ENCODE measurements at places on chromosomes 7 and 10.
A peak's percentile ranks its signal among the peaks of the same experiment; 100 is the strongest.

- no peak overlapping the region for H3K27ac ChIP-seq
- H3K4me3 ChIP-seq, result no peak overlapping the region
- DNase-seq, result no peak
- H3K4me1 ChIP-seq, result peaks cover under 1% of the 10 kb centered on the region
- no peaks in the 10 kb centered on the region for H3K27me3 ChIP-seq
These were observed 3.5 kb upstream of the OTUD1 start for GRCh38 chr10:23435378-23435777.

DNA sequence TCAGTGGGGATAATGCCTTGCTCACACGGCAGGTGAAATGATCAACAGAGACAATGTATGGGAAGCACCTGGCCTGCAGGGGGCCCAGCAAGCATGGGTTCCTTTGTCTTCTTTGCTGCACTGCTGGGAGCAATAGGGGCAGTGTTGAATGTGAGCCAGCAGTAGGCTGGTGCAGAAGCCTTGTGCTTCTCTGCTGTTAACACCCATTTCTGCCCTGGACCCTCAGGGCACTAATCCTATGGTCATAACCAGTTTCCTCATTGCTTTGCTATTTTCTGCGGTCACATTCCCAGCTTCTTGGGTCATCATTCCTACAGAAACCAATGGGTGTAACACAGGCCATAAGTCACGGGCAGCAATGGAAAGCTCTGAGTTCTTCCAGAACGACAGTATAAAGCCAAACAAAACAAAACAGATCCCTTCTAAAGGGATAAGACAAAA lies 10.9 kb upstream of the LGI1 start:
- no peak overlapping the region for H3K27ac ChIP-seq
- no peaks in the 10 kb centered on the region for H3K27me3 ChIP-seq
- no peak overlapping the region for H3K4me3 ChIP-seq

GRCh38 chr7:154996756-154997155 lies 6.2 kb downstream of the PAXIP1 start:
- no peaks in the 10 kb centered on the region for H3K27me3 ChIP-seq
- no peak overlapping the region for H3K4me3 ChIP-seq
- H3K27ac ChIP-seq, result no peak overlapping the region
- no peaks in the 10 kb centered on the region for H3K4me1 ChIP-seq

- no peaks in the 10 kb centered on the region for H3K4me1 ChIP-seq
- H3K4me3 ChIP-seq, result no peak overlapping the region
- DNase-seq, result no peak
- H3K27me3 ChIP-seq, result no peaks in the 10 kb centered on the region
- H3K36me3 ChIP-seq, result no peaks in the 10 kb centered on the region
- H3K27ac ChIP-seq, result no peak overlapping the region
These were observed 7.4 kb upstream of the KAZALD1 start for GRCh38 chr10:101054351-101054750.

GRCh38 chr10:990808-991207 lies 2.6 kb downstream of the GTPBP4 start:
- no peak overlapping the region for H3K27ac ChIP-seq
- DNase-seq, result no peak
- no peaks in the 10 kb centered on the region for H3K27me3 ChIP-seq
- H3K4me3 ChIP-seq, result no peak overlapping the region
- no peaks in the 10 kb centered on the region for H3K36me3 ChIP-seq

GRCh38 chr10:129547608-129548007 lies 80.6 kb downstream of the MGMT start:
- DNase-seq, result no peak
- H3K4me3 ChIP-seq, result no peak overlapping the region

- H3K4me3 ChIP-seq, result no peak overlapping the region
- H3K36me3 ChIP-seq, result no peaks in the 10 kb centered on the region
- H3K27me3 ChIP-seq, result no peaks in the 10 kb centered on the region
- H3K4me1 ChIP-seq, result peaks cover 11% of the 10 kb centered on the region
- no peak overlapping the region for H3K27ac ChIP-seq
- no peak for DNase-seq
These were observed 72.2 kb downstream of the ZNF783 start for GRCh38 chr7:149334219-149334618.

GRCh38 chr10:10911471-10911921 lies 106.2 kb upstream of the CELF2 start:
- no peaks in the 10 kb centered on the region for H3K4me1 ChIP-seq
- no peak for DNase-seq
- no peaks in the 10 kb centered on the region for H3K27me3 ChIP-seq

DNA sequence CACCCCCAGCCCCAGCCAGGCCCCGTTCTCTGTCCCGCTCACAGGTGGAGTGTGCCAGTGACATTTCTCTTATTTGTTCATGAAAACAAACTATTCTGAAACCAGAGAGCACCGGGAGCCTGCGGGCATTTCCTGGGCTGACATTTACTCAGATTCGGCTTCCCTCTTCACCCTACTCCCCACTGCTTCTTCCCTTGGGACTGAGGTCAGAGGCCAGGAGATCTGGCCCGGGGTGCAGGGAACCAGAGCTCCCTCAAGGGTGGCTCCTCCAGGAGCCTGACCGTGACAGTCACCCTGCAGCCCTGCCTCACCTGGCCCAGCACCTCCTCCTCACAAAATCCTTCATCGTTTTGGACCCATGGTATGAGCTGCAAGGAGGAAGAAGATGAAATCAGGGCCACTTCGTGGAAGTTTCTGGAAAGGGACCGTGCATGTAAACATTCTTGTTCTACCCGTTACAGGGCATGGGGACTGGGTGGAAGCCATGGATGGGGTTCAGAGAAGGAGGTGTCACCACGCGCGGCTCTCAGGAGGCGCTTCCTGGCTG lies 12.2 kb downstream of the BHLHA15 start:
- no peaks in the 10 kb centered on the region for H3K36me3 ChIP-seq
- H3K27ac ChIP-seq, result no peak overlapping the region
- DNase-seq, result peak; percentile 29
- no peak overlapping the region for H3K4me3 ChIP-seq
- no peaks in the 10 kb centered on the region for H3K4me1 ChIP-seq
- no peaks in the 10 kb centered on the region for H3K27me3 ChIP-seq

GRCh38 chr7:78993341-78993740 lies 460.1 kb downstream of the MAGI2 start:
- no peaks in the 10 kb centered on the region for H3K36me3 ChIP-seq
- no peak overlapping the region for H3K27ac ChIP-seq
- no peak for DNase-seq
- H3K4me3 ChIP-seq, result no peak overlapping the region

DNA sequence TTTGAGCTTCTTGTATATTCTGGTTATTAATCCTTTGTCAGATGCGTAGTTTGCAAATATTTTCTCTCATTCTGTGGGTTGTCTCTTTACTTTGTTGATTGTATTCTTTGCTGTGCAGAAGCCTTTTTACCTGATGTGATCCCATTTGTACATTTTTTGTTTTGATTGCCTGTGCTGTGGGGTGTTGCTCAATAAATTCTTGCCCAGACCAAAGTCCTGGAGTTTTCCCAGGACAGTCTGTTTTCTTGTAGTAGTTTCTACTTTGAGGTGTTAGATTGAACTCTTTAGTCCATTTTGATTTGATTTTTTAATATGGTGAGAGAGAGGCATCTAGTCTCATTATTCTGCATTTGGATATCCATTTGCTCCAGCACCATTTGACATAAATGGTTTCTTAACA lies 588.7 kb upstream of the MBL2 start:
- H3K4me1 ChIP-seq, result peaks cover 5% of the 10 kb centered on the region
- no peak overlapping the region for H3K27ac ChIP-seq
- no peak overlapping the region for H3K4me3 ChIP-seq
- H3K27me3 ChIP-seq, result no peaks in the 10 kb centered on the region
- peak; percentile 57 for DNase-seq
- H3K36me3 ChIP-seq, result no peaks in the 10 kb centered on the region

GRCh38 chr10:95755511-95756004 lies 405 bp upstream of the ENTPD1 start:
- peak overlapping the region; percentile 31 for H3K4me3 ChIP-seq
- peak overlapping the region; percentile 47 for H3K27ac ChIP-seq
- DNase-seq, result peak; percentile 58
- no peaks in the 10 kb centered on the region for H3K27me3 ChIP-seq
- H3K36me3 ChIP-seq, result no peaks in the 10 kb centered on the region

GRCh38 chr7:134922720-134923704 lies 63.3 kb upstream of the AGBL3 start:
- H3K4me3 ChIP-seq, result no peak overlapping the region
- DNase-seq, result no peak
- H3K4me1 ChIP-seq, result no peaks in the 10 kb centered on the region
- H3K27me3 ChIP-seq, result no peaks in the 10 kb centered on the region

GRCh38 chr10:72272689-72273409 lies 875 bp upstream of the DDIT4 start:
- H3K27ac ChIP-seq, result peak overlapping the region; percentile 99
- no peaks in the 10 kb centered on the region for H3K27me3 ChIP-seq
- peaks cover 4% of the 10 kb centered on the region for H3K36me3 ChIP-seq
- peak; percentile 96 for DNase-seq
- H3K4me1 ChIP-seq, result no peaks in the 10 kb centered on the region

DNA sequence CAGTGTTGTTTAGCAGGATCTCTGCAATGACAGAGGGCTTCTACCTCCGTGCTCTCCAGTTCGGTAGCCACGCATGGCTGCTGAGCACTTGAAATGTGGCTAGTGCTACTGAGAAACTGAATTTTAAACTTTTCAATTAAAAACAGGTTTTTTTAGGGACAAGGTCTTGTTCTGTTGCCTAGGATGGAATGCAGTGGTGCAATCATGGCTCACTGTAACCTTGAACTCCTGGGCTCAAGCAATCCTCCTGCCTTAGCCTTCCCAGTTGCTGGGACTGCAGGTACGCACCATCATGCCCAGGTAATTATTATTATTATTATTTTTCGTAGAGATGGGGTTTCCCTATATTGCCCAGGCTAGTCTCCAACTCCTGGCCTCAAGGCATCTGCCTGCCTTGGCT lies 13.4 kb upstream of the SFRP5 start:
- no peaks in the 10 kb centered on the region for H3K36me3 ChIP-seq
- H3K4me1 ChIP-seq, result peaks cover 11% of the 10 kb centered on the region
- no peaks in the 10 kb centered on the region for H3K27me3 ChIP-seq
- H3K4me3 ChIP-seq, result no peak overlapping the region
- H3K27ac ChIP-seq, result no peak overlapping the region
- DNase-seq, result no peak

GRCh38 chr7:80640846-80641245 lies 2.4 kb downstream of the CD36 start:
- no peaks in the 10 kb centered on the region for H3K36me3 ChIP-seq
- peaks cover 10% of the 10 kb centered on the region for H3K4me1 ChIP-seq
- DNase-seq, result no peak
- no peak overlapping the region for H3K27ac ChIP-seq

DNA sequence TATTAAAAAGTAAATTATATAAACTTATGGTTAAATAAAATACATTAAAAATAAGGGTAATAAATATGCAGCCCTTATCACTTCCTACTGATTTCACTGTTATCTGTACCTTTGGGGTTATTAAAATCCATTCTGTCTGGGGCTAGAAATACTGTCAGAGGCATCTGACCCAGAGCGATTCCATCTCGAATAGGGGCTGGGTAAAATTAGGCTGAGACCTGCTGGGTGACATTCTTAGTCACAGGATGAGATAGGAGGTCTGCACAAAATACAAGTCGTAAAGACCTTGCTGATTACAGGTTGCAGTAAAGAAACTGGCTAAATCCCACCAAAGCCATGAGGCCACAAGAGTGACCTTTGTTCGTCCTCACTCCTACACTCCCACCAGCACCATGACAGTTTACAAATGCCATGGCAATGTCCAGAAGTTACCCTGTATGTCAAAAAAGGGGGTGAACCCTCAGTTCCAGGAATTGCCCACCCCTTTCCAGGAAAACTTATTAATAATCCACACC lies 77.6 kb downstream of the COBL start:
- H3K36me3 ChIP-seq, result no peaks in the 10 kb centered on the region
- H3K4me3 ChIP-seq, result no peak overlapping the region
- H3K27me3 ChIP-seq, result no peaks in the 10 kb centered on the region
- peaks cover 26% of the 10 kb centered on the region for H3K4me1 ChIP-seq
- no peak for DNase-seq
- H3K27ac ChIP-seq, result no peak overlapping the region

DNA sequence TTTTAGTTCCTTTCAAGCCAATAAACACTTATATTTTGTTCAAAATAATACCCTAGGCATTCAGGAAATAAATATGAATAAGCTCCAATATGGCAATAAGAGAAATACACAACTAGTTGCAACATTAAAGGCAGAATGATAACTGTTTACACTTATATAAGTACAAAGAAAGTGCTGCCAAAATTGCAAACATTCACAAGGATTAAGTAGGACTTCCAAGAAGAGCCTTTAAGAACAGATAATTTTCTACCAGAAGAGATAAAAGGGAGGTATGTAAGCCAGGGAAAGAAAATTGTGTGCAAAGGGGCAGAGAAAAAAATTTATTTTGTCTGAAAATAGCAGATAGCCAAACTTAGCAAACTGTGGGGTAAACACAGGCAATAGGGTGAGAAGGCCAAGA lies 83.8 kb downstream of the CTNNA3 start:
- no peaks in the 10 kb centered on the region for H3K36me3 ChIP-seq
- H3K4me3 ChIP-seq, result no peak overlapping the region

GRCh38 chr10:114487815-114488536 lies 83.7 kb upstream of the AFAP1L2 start:
- no peaks in the 10 kb centered on the region for H3K4me1 ChIP-seq
- peaks cover 14% of the 10 kb centered on the region for H3K36me3 ChIP-seq
- no peak overlapping the region for H3K27ac ChIP-seq
- H3K4me3 ChIP-seq, result no peak overlapping the region
- H3K27me3 ChIP-seq, result no peaks in the 10 kb centered on the region

DNA sequence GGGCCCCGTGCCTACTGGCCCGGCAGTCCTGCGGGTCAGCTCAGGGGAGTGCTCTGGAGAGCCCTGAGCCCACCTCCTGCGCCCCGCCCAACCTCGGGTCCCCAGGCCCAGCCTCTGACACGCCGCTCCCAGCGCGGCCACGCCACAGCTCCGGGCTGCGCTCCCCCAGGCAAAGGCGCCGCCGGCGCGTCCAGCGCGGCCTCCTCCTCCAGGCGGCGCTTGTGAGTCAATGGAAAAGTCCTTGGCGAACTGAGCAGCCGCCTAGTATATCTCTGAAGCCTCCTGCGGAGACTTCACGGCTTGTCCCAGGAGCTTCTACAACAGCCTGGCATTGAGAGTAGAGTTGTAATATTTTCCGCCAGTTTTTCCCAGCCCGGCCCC lies 29.5 kb upstream of the BMS1 start:
- DNase-seq, result peak; percentile 60
- H3K4me3 ChIP-seq, result peak overlapping the region; percentile 25
- peaks cover 12% of the 10 kb centered on the region for H3K27me3 ChIP-seq
- no peak overlapping the region for H3K27ac ChIP-seq
- peaks cover 22% of the 10 kb centered on the region for H3K4me1 ChIP-seq

DNA sequence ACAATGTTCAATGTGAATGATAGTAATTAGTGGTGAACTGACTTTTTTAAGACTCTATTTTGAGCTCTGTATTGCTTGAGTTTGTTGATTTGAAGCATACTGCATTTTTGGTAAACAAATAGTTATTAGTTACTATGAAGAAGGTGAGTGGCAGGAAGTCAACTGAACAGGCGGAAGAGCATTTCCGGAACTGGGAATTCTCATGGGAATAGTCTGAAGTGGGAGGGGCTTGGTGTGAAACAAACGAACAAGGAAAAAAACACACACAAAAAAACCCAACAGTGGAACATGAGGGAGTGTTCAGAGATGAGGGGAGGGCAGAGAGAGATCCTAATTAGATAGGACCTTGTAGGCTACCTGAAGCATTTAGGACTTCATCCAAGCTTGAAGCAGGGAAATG lies 43.9 kb upstream of the C1QL3 start:
- H3K4me3 ChIP-seq, result no peak overlapping the region
- H3K27ac ChIP-seq, result no peak overlapping the region
- H3K27me3 ChIP-seq, result no peaks in the 10 kb centered on the region
- no peaks in the 10 kb centered on the region for H3K4me1 ChIP-seq
